ENCODE measurements at places on chromosomes 16 and 17.

DNA sequence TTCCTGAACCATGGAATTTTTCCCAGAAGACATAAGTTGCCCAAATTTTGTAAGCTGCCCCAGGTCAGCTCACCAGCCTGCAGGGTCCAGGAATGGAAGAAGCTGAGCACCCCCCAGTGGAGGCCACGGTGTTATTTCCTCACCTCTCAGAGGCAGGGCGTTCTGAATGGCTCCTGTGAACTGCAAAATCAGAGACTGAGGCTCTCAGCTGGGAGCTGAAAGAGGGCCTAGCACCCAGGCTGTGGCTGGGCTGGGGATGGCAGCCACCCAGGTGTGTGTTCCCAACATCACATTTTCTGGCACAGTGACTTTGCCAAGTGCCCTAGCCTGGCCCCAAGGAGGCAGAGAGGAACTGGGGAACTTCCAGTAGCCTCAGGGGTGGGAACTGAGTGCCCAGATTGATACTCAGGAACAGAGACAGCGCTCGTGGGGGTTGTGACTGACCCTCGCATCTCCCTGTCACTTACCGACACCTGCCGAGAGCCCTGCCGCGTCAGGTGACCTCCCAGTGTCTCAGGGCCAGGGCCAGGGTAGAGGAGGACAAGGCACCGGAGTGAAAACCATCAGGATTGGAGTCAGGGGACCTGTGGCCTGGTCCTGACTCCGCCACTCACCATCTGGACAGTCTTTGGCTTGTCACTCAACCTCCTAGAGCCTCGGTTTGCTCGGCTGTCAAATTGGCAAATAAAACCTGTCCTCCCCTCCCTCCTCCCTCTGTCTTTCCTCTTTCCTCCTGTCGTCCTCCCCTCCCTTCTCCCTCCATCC, 11.3 kb downstream of the CACNG4 start:
- no peak for DNase-seq

DNA sequence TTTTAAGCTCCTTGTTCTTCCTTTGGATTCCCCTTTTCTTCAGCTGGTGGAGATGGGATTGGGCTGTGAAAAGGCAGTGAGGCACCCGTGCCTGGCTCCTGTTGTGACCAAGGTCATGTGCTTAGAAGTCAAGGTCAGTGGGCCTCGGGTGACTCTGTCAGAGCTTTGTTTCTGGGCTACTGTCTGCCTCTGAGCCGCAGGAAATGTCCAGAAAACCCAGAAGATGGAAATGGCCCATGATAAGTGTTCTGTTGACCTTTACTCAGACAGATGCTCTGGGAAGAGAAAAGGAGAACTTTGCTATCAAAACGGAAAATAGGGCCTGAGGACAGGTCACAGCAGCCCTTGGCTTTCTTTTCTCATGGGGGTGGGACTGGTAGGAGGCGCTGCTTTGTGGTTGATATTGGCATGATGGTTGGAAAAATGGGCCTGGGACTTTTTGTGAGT, 2.9 kb downstream of the ABCC1 start:
- peak; percentile 39 for DNase-seq

DNA sequence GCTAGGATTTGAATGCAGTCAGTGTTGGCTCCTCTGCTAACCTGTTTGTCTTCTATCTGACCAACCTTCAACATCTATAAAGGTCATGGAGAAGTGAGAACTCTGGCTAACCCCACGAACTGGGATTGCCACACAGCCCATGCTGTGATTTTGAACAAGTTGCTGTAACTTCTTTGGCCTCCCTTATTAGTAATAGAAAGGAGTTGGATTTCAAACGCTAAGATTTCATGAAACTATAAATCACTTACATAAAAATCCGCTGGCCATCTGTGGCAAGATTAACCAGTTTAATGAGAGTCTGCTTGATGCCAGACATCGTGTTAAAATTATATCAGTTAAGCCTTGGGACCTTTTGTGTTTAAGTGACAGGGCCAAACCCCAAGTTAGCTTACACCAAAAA, 53.4 kb downstream of the HSD17B2 start:
- DNase-seq = no peak

- DNase-seq = peak; percentile 60
These were observed 95.0 kb downstream of the PLCG2 start for GRCh38 chr16:81873843-81874752.

DNA sequence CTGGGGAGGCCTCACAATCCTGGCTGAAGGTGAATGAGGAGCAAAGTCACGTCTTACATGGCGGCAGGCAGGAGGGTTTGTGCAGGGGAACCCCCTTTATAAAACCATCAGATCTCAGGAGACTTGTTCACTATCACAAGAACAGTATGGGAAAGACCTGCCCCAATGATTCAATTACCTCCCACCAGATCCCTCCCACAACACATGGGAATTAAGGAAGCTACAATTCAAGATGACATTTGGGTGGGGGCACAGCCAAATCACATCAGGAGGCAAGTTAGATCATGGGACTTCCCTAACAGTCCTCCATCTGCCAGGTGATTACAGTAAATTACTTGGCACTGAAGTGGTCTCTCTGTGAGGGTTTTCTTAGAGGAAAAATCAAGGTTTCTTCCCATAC, 5.3 kb downstream of the TMEM114 start:
- no peak for DNase-seq

GRCh38 chr17:50502301-50502990, 5.8 kb upstream of the MYCBPAP start:
- no peak for DNase-seq

GRCh38 chr17:5769593-5770354, 185.5 kb upstream of the NLRP1 start:
- DNase-seq = no peak

GRCh38 chr16:66357523-66357928, 9.0 kb upstream of the CDH5 start:
- peak; percentile 32 for DNase-seq

- DNase-seq = no peak
These were observed 282.6 kb upstream of the IRX3 start for GRCh38 chr16:54568906-54569807.

DNA sequence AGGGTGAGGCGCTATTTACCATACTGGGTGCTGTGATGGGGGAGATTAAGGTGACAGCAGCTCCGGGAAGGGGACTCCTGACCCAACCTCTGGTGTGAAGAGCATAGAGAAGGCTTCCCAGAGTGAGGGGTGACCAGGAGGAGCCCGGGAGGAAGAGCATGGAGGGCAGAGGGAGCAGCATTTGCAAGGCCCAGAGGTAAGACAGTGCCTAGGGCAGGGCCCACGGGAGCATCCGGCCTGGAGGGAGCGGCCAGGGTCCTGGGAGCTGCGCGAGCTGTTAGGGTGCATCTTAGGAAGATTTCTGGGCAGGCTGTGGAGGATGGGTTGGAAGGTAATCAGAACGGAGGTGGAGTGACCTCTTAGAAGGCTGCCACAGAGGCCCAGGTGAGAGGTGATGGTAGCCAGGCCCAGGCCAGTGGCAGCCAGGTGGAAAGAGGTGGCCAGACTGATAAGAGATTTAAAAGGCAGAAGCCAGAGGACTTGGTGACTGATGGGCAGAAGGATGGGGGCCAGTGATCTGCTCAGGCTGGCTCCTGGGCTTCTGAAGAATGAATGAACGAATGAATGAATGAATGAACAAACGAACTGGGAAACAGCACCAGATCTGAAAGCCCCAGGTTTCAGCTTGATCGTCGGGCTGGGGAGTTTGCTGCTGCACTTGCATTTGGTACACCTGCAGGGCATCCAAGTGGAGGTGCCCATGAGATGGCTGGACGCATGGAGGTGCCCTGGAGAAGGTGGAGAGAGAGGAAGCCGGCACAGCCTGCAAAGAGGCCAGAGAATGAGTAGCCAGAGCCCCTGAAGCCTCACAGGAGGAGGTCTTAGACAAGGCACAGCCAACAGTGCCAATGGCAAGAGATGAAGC, 13.0 kb upstream of the TMEM92 start:
- no peak for DNase-seq

- DNase-seq = no peak
These were observed 132.6 kb upstream of the NOL11 start for GRCh38 chr17:67585077-67585602.

GRCh38 chr17:43352579-43353331, 46.0 kb upstream of the ARL4D start:
- DNase-seq = no peak

GRCh38 chr16:65787921-65788320, 578.6 kb upstream of the CDH5 start:
- no peak for DNase-seq

DNA sequence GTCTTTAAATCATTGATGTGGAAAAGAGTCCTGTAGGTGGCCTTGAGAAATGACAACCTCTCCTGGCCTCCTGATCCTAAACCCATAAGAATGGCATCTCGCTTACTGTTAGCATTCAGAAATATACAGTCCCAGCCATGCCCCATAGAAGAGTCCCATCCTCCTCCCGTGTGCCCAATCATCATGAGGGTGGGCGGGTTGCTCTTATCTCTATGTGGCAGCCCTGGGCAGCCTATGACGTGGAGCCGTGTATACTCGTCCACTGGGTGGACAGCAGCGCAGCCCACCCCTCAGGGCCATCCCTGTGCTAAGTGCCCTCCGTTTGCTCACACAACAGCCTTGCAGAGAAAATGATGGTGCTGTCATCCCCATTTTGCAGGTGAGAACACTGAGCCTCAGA, 105.3 kb downstream of the AMFR start:
- DNase-seq = no peak

DNA sequence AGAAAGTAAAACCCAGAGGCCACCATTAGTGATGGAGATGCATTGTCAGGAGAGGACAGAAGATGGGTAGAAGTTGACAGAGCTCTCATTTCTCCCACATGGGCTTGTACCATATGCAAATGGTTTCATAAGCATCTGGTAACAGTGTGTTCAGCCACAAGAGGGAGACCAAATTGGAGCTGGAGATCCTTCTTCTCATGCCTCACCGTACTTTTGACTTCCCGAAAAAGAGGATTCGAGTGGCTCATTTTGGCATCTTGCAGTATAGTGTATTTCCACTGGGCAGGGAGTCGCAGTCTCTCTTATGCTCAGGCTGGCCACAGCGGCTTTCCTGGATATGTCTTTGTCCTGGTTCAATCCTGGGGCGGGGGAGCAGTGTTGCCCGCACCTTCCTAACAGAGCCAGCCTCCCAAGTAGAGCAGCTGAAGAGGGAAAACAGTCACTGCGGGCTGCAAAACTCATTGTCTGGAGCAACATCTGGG, 23.8 kb downstream of the TBC1D3B start:
- no peak for DNase-seq

- DNase-seq = no peak
These were observed 3.8 kb downstream of the TTYH2 start for GRCh38 chr17:74217037-74217730.

DNA sequence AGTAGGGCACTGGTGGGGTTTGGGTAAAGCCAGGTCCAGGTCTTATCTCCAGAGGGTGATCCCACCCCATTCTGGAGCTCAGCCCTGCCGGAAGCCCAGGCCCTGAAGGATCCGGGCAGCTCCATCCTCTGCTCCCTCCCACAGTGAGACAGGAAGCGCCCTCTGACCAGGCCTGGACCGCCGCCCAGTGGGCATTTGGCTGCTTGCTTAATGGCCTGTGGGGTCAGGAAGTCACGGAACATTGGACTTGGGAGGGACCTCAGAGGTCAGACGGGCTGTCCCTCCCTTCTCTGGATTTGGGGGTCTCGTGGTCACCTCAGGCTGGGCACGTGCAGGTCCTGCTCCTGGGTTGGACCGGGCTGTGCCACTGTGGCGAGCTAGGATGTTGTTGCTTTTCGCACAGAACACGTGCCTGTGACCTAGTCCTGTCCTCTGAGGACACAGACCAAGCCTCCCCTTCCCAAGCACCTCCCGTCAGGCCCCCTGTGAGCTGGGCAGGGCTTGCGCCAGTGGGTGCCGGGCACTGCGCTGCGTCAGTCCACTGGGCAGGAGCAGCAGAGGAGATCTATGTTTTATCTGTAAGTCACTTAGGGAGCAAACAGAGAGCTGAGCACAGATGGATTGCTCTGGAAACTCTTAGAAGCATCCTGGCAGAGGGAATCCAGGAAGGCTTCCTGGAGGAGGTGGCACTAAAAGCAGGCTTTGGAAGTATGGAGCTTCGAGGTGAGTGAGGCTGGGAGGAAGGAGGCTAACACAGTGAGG, 49.4 kb upstream of the GSE1 start:
- no peak for DNase-seq

DNA sequence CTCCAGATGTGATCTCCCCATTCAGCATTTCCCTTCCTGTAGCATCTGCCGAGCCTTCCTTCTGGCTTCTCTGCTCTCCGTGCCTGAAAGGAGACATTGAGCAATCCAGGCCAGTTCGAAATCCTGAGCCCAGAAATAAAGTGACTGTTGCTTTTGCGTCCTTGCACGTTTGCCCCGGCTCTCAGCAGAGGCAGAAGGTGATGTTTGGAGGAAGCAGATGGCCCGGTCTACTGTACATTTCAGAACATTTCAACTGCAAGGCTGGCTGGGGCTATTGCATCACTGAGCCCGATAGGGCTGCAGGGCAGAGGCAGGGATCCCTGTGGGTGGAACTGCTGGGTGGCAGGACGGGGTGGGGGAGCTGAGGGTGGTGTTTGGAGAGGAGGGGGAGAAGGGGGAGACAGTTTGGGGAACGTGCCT, 29.4 kb downstream of the IRF8 start:
- DNase-seq = no peak

DNA sequence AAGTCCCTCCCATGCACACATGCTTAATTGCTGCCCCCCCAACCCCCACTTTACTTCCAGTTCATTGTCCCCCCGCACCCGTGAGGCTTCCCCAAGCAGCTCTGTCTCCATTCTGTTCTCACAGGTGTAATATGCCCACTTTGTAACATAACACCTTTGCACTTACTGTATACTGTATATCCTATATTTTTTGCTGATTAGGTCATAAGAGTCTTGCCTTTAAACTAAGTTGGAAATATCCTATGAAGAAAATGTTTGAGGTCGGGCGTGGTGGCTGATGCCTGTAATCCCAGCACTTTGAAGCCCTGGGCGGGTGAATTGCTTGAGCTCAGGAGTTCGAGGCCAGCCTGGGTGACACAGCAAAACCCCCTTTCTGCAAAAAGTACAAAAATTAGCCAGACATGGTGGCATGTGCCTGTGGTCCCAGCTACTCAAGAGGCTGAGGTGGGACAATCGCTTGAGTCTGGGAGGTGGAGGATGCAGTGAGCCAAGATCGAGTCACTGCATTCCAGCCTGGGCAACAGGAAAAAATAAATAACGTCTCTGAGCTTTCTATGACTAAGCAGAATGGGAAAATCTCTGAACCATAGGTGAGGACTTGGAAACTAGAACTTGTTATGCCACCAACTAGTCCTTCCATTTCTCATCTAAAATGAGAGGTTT, 76.1 kb downstream of the TNRC6C start:
- no peak for DNase-seq

GRCh38 chr16:79628501-79628975, 28.0 kb upstream of the MAF start:
- DNase-seq = peak; percentile 37
